Adipocyte (in vitro differentiated cells): ENCODE measurements at places on chromosomes 1 and 21.

DNA sequence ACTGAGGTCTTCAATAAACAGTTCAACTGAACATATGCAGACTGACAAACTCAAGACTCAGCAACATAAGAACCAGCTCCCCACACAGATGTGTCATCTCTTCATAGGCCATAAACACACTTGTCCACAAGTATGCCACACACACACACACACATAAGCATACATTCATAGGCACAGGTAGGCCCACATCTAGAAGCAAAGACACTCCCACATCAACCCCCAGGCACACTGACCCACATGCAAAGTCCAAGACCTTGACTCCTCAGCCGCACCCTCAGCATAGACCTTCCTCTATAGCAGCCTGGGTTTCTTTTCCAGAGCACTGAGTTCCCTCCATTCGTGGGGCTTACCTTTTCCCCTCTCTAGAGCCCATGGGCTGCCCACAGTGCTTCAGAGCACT, 1.4 kb downstream of the LAD1 start:
- DNase-seq = no peak

DNA sequence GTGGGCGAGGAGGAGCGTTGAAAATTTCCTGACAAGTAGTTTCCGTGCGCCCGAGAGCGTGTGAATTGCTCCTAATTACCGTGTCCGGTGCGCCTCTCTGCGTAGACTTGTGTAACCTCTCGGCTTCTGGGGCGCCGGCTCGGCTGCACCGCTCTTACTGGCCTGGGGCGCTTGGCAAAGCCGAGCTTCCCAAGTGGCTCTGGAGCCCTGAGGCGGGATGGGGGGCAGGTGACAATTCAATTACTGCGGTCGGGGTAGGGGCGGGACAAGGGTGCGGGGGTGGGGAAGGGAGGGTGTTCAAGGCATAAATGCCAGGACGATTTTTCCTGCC, 392 bp upstream of the DMRTA2 start:
- no peak for DNase-seq

GRCh38 chr1:77686796-77687518, 4.5 kb upstream of the ZZZ3 start:
- DNase-seq = no peak

GRCh38 chr1:6975331-6976043, 190.2 kb downstream of the CAMTA1 start:
- DNase-seq = no peak

DNA sequence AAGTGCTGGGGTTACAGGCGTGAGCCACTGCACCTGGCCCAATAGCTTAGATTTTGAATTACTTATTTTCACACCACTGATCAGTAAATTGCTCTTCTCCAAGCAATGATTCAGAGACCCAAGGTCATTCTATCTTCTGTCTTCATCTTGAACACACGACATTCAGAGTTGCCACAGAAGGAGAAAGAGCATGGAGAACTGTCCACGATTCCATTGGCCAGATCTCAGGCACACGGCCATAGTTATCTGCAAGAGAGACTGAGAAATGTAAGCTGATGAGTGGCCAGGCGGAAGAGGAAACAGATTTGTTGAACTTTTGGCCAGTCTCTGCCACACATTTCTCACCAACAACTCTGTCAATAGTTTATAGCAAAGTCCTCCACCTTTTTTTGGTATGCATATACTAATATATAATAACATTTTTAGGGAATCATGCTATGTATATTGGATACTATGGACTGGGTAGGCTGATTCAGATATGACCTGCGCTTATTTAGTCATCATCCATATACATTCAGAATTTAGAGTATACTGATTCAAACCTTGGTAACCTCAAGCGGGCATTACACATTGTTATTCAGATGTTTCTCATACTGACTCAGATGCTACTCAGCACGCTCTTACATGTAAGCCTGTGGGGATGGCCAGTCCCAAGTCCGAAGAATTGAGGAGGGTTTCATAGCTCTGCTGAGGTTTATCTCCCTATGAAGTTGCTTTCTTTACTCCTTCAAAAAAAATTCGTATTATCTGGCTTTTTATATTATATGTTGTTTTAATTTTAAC, 25.5 kb upstream of the CAP1 start:
- peak; percentile 81 for DNase-seq

GRCh38 chr1:181310560-181310959, 172.8 kb upstream of the CACNA1E start:
- no peak for DNase-seq

- no peak for DNase-seq
These were observed 175.7 kb downstream of the ST6GALNAC3 start for GRCh38 chr1:76250271-76250670.

DNA sequence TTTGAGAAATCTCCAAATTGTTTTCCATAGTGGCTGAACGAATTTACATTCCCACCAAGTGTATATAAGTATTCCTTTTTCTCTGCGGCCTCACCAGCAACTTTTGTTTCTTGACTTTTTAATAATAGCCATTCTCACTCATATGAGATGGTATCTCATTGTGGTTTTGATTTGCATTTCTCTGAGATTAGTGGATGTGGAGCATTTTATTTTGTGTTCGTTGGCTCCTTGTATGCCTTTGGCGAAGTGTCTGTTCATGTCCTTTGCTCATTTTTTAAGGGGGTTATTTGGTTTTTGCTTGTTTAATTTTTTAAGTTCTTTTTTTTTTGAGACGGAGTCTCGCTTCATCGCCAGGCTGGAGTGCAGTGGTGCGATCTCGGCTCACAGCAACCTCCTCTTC, 45.1 kb upstream of the MPC2 start:
- DNase-seq = no peak

DNA sequence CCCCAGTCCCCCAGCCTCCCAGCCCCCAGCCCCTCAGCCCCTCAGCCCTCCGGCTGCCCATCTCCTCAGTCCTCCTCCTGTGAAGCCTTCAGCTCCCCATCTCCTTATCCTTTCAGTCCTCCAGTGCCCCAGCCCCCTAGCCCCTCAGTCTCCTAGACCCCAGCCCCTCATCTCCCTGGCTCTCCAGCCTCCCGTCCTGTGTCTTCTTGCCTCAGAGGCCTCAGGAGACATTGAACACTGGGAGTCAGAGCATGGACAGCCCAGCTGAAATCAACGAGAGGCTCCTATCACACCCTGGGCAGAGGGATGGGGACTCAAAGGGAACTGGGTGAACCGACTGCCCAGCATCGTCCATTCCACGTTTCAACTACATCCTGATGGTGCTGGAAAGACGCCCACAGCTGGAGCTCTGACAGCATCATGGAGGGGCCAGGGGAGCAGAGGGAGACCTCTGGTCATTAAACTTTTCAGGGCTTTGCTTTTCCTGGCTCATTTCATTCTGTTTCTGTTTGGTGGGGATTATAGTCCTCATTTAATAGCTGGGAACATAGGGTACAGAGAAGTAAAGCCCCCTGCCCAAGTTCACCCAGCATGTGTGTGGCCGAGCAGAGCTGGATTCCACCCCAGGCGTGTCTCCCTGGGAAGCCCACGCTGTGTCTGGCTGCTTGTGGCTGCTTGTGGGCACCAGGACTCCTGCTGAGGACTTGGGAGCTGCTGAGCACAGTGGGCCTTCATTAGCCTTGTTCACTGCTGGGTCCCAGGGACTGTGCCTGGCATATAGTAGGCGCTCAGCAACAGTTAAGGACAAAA, 396.7 kb downstream of the PTPRU start:
- no peak for DNase-seq

DNA sequence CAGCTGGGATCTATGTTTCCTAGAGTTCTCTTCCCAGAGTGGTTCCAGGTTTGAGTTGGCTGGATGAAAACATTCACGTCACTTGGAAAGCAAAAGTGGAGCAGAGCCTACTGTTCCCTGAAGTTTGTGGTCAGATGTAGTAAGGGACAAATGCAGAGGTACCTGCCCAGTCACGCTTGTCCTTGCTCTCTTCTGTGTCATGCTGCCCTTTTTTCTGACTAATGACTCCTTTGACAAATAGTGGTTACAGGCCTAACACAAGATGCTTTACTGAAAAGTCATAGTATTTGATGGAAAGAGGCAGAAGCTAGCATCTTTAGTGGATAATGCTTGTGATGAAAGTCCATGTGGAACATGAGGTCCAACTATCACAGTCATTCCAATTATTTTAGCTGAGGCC, 881.4 kb upstream of the B3GALT2 start:
- DNase-seq = no peak

GRCh38 chr21:37749132-37749531, 167.1 kb downstream of the KCNJ6 start:
- DNase-seq = no peak

DNA sequence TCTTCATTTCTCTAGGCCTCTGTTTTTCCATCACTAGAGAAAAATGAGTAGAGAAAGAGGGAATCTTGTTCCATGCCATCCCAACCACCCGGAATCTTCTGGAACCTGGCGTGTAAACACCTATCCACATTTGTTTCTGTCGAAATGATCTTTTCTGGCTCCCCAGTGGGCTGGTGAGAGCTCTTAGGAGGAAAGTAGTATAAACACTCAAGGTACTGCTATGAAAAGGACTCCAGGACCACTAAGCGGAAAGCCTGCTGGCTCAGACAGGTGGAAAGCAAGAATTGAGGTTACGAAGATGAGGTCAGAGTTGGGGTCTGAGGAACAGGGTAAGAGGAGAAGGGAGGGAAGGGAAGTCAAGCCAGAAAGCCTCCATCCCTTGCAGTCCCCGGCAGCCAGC, 90.8 kb downstream of the PLXNA2 start:
- no peak for DNase-seq

DNA sequence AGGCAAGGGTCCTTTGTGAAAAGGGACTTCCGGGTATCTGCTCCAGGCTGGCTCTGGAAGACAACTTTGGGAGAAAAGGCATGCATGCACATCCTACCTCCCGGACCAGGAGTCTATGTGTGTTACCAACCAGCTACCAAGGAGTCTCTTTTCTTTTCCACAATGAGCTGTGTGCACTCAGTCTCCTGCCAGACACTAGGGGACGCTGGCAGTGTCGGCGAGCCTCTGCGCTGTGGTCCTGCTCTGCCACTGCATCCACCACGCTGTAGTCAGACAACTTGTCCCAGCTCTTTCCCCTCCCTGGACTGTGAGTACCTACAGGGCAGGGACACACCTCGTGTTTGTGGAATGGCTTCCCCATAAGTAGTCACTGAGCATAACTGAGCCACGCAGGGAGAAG, 5.1 kb upstream of the SSR2 start:
- peak; percentile 61 for DNase-seq

DNA sequence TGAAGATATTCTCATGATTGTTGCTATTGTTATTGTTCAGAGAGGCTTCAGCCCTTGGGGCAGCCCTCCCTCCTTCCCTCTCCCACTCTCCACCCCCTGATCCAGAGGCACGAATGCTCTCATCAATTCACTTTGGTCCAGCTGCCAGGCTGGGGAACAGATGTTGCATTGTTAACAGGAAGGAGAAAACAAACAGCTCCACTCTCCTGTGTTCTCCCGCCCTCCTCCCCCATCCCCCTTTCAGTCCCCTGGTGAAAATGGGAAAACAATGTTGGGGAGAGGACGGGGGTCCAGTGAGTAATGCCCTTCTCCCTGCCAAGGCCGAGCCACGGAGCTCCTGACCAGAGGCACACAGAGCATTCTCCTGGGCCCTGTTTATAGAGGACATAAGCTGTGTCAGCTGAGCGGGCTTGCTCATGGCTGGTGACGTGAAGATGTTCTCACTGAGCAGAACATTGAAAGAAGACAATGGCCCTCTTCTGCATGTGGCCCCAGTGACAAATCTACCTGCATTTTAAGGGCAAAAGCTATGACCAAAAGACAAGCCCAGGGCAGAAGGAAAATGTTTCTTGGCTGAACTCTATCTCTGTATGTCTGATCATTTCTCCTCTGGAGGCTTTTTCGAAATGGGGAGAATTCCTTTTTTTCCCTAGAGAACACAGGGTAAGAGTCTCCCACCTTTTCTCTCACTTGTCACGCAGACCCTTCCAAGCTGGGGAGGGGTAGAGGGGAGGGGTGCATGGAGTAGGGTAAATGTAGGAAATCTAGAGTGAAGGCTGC, 111.7 kb downstream of the GLUL start:
- DNase-seq = no peak
